ENCODE measurements at places on chromosomes 4 and X.

- peak; percentile 74 for DNase-seq
Measured at GRCh38 chrX:151825925-151826485, 86.7 kb upstream of the MAGEA4 start.

GRCh38 chr4:118279328-118279727 lies 73.5 kb downstream of the PRSS12 start:
- no peak for DNase-seq

DNA sequence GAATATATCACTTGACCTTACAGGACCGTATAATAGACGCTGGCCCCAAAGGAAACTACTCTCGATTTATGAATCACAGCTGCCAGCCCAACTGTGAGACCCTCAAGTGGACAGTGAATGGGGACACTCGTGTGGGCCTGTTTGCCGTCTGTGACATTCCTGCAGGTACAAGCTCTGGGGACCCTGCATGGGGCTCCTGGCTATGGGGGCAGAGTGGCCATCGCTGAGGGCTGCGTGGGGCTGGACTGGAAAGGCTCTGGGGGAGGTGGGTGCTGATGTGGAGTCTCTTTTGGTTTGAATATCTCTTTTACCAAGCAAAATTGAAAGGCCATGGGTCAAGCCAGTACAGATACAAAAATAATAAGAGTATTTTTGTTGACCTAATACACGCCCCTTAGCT lies 33.9 kb downstream of the NELFA start:
- DNase-seq = no peak

DNA sequence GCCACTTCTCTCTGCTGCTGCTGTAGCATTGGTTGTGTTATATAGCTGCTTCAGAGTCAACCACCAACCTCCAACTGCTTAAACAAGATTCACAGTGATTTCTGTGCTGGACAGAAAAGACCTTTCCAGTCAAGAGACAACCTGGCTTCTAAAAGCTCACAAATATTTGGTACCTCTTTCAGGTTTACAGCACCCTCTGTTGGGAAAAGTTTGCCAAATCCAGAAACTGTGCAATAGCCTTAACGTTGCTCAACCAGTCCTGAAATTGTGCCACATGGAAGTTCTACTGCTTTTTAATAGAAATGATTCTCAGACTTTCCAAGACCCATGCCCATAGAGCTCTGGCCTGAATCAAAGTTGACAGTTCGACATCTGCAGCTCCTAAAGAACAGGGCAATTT lies 842.1 kb upstream of the HTR2C start:
- DNase-seq = no peak

GRCh38 chrX:115058276-115058675 lies 40.9 kb upstream of the IL13RA2 start:
- DNase-seq = peak; percentile 79

DNA sequence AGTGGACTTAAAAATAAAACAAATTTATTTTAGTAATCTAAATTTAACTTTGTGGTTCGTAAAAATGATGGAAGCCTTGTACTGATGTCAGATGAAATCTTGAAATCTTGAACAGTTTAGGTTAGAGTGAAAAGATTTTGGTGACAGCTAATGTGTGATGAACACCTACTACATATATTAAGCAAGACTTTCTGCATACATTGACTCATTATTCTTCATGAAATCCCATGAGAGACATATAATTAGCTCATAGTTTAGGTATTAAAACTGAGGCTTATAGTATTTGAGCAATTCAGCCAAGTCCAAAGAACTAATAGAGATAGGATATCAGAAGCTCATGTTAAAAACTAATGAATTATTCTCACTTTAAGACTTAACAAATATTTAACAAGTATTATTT lies 66.9 kb upstream of the PCDH7 start:
- peak; percentile 55 for DNase-seq

DNA sequence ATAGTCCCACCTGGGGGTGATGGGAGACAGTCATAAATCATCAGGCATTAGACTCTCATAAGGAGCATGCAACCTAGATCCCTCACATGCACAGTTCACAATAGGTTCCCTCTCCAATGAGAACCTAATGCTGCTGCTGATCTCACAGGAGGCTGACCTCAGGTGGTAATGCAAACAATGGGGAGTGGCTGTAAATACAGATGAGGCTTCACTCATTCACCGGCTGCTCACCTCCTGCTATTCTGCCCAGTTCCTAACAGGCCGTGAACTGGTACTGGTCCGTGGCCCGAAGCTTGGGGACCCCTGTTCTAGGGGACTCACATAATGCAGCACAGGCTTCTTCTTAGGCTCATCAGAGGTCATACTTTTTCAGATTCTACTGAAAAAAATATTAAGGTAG lies 625.9 kb upstream of the AGA start:
- no peak for DNase-seq

GRCh38 chrX:155263854-155264628 lies at the start of gene RAB39B:
Gene RAB39B (minus strand): TSS chrX:155264491. CDS start chrX:155264288, 203 bp downstream.
- DNase-seq = peak; percentile 25

DNA sequence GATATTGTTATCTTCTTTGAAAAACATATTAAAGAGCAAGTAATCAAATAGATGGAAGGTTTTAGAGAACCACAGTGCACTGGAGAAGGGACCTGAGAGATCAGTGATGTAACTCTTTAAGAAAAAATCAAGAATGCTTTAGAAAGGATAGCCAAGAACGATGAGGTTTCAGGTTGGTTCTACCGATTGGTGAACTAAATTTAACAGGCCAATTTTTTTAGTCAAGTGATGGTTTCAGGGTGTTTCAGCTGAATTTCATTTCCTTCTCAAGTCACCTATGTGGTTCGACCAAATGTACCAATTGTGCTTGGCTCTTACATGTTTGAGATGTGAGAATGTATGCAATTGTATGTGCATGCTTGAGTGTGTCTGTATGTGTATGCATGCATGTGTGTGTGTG lies 26.5 kb downstream of the HS3ST1 start:
- no peak for DNase-seq

GRCh38 chr4:83392562-83392961 lies 57.9 kb upstream of the HPSE start:
- DNase-seq = no peak

DNA sequence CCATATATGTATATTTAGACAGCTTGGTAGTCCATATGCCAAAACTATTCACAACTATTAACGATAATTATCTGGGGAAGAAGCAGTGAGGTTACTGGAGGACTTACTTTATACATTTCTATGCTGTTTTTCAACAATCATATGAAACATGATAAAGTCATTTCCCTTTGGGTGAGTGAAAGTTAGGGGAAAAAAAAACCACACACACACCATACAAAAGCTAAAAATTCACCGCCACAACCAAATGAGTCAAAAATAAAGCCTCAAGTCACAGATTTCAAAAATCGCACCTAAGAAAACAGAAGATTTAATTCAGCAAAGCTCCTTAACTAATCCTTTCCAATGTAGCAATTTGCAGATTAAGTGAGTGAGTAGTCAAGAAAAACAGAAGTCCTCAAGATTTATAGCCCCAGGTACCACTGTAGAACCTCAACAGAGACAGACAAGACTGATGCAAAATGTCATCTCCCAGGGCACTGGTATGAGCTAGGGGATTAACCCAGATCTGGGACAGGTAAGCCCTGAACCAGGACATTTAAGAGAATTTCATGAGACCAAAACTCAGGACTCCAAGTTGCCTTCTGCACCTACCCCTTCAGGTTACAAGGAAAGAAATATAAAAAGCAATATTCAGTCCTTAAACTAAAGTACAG lies 35.1 kb downstream of the SYTL4 start:
- no peak for DNase-seq

DNA sequence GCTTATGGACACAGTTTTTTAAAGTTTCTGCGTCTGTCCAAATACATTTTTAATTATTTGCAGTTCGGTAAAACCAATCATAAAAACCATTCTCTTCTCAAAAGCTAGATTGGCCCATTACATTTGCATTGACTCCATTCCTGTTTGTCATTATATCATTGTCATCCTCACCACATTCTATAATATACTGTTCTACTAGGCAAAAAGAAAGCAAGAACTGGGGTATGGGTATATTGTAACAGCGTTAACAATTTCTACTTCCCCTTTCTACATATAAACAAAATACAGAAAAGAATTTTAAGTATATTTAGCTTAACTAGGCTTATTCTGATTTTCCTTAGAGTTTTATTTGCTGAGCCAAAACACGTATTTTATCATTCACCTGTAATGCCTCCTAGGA lies 91.8 kb downstream of the RAP1GDS1 start:
- no peak for DNase-seq

DNA sequence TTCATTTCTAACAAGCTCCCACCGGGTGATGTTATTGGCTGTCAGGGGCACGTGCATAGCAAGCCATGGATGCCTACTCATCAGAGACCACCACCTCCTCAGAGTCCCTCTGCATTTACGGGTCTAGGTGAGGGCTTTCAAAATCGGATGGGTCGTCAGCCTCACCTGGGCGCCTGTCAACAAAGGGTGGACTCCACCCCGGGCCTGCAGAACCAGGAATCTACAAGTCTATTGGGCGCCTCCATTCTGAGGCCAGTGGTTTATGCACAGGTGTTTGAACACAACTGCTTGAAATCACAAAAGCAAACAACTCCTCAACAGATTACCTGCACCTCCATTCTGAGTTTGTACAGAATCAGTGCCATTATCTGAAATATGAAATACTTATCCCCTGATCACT lies 318.9 kb downstream of the PTTG2 start:
- no peak for DNase-seq

- peak; percentile 63 for DNase-seq
Measured at GRCh38 chrX:107718156-107718621, 57.4 kb downstream of the TSC22D3 start.

DNA sequence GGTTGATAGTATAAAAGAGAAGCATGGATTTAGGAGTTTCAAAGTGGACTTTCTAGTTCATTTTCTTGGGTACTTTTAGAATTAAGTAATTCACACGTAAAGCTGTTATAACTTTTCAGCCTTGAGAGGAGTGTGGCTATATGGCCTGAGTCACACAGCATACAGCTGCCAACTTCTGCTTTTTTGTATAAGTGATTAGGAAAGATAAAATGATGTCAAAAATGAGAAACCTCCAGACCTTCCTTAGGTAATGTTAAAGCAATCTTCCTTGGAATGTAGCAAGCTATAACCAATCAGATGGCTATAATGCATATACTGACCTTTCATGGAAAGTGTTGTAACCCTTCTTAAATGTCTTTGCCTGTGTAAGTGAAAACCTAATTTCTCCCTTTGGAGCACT lies 39.2 kb downstream of the RAB40AL start:
- DNase-seq = no peak

GRCh38 chr4:56908206-56909085 lies 746 bp downstream of the REST start:
- peak; percentile 32 for DNase-seq

GRCh38 chr4:149160370-149160769 lies 655.3 kb downstream of the IQCM start:
- no peak for DNase-seq

GRCh38 chr4:56613101-56613862 lies 67.8 kb downstream of the HOPX start:
- DNase-seq = peak; percentile 45

GRCh38 chr4:173526724-173527102 lies 3.3 kb downstream of the HAND2 start:
- DNase-seq = no peak

- no peak for DNase-seq
Measured at GRCh38 chr4:15907430-15907829, 31.1 kb downstream of the FGFBP1 start.

GRCh38 chr4:95122001-95122400 lies 364.2 kb downstream of the BMPR1B start:
- no peak for DNase-seq

DNA sequence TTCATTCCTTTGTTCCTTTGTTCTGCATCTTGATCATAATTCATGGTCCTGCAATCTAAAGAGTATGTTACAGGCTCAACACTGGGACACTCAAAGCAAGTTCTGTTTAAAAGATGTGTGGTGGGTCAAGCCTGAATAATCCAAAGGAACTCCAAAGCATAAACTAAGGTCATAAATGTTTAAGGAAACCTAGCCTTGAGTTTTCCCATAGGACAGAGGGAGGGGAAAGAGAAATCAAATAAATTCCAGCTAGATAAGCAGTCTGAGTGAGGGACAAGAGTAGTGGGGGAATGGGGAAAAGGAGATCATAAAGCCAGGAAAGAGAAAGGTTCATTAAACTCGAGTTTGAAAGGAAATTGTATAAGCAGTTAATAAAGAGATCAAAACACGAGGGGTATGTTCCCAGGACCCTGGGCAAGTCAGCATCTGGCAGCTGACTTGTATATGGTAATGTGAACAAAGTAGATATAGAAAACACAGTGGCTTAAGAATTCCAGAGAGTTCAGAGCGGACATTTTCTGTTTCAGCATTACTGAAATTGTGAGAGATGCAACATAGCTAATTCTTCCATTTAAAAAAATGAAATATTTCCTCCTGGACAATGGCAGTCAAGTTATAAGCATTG lies 125.8 kb upstream of the EDNRA start:
- DNase-seq = no peak

- no peak for DNase-seq
Measured at GRCh38 chr4:185318679-185319078, 77.0 kb downstream of the LRP2BP start.

DNA sequence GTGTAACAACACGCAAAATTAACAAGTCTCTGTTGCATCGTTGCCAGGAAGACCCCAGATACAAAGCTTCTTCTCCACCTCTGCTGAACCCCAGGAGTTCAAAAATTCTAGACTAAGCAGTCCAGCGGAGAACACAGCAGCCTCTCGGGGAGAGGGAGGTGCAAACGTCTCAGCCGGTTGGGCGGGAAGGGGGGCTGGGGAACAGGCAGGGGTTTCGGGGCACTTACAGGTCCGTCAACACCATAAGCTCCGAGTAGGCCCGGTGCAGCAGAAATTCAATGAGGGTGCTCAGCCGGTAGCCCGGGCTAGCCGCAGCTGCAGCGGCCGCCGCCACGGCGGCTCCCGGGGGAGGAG lies 394 bp downstream of the MED14 start:
- DNase-seq = no peak

GRCh38 chr4:70426789-70427188 lies 29.0 kb downstream of the OPRPN start:
- no peak for DNase-seq
